Right lung (tissue), 10 donors: ENCODE measurements at places on chromosomes 2 and 18. TPM values are rescaled to one million over a fixed set of nuclear protein-coding genes. Genes with fewer than 3 reads are reported as not detected.

The UNC80 gene
- polyA plus RNA-seq, result 1.4 TPM

The CIDEA gene
- 1.4 TPM for polyA plus RNA-seq

DNA sequence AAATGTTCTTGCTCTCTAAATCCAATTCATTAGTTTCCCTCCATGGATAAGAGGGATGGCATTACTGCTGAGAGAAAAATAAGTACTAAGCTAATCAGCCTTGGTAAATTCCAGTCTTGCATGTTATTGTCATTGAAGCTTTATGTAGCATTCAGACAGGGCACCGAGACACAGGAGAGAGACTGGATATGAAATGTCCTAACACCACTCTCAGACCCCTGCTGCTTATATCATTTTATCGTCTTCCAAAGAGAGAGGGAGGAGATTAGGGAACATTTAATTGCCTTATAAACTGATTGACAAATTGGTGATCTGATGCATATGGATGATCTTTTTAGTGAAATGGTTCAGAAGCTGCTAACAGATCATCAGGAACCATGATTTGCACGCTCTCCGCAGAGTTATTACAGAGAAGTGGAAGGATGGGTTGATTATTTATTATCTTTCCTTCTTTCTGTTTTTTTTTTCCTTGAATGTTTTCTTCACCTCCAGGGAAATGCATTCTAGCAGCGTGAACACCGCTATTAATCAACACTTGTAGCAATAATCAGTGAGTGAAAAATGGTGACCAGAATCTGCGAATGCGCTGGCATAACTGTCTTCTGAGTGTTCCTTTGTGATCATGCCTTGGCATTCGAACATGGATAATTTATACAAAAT lies 150.7 kb upstream of the NRP2 start:
- DNase-seq, result no peak

- DNase-seq, result no peak
These were observed 65.6 kb downstream of the ATP8B1 start for GRCh38 chr18:57737400-57738060.

GRCh38 chr18:24346254-24346653 lies 51.4 kb downstream of the OSBPL1A start:
- no peak for DNase-seq

- DNase-seq, result peak; percentile 15
These were observed 185.0 kb upstream of the SMIM21 start for GRCh38 chr18:75612456-75612855.

GRCh38 chr2:221120643-221121042 lies 451.5 kb downstream of the EPHA4 start:
- DNase-seq, result no peak
